ENCODE measurements at places on chromosomes 7 and 10. TPM values are rescaled to one million over a fixed set of nuclear protein-coding genes. Genes with fewer than 3 reads are reported as not detected.
A peak's percentile ranks its signal among the peaks of the same experiment; 100 is the strongest.

- H3K36me3 ChIP-seq, result peaks cover 33% of the 10 kb centered on the region
- no peaks in the 10 kb centered on the region for H3K4me1 ChIP-seq
- no peak overlapping the region for H3K4me3 ChIP-seq
- no peak overlapping the region for H3K27ac ChIP-seq
Measured at GRCh38 chr7:88205179-88205578, 14.7 kb downstream of the SRI start.

DNA sequence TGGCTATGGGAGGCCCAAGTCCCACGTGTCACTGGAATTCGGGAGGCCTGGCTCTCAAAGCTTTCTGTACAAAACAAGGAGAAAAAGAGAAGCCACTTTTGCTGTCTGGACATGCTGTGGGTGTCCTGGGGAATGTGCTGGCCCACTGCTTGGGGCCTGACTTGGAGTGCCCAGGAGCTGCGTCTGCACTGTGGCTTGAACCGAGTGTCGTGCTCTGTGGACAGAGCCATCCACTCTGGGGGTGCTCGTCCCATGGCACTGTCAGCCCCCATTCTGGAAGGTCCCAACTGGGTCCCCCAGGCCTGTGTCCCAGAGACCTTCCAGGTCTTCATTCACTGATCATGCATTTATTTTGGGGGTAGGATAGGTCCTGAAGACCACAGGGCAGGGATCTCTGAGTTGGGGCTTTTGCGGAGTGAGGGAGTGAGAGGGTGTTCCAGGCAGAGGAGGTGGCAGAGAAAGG is 138.0 kb downstream of the LHPP start:
- H3K4me1 ChIP-seq, result no peaks in the 10 kb centered on the region
- H3K36me3 ChIP-seq, result no peaks in the 10 kb centered on the region
- H3K27ac ChIP-seq, result no peak overlapping the region
- no peaks in the 10 kb centered on the region for H3K27me3 ChIP-seq
- DNase-seq, result no peak
- no peak overlapping the region for H3K4me3 ChIP-seq

DNA sequence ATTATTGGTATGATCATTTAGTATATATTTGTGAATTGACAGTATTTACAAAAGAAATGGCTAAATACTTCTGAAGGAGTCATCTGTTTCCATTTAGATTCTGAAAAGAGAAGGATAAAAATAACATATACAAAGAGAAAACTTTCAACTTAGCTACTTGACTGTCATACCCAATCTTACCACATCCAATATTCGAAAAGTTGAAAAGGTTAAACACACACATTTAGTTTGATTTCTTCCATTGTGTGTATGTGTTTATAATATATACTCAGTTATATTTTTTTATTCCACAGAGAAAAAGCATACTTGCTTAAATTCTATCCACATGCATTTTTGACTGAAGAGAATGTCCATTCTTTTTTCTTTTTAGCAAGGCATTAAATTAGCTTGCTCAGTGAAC is 470.7 kb downstream of the TFEC start:
- H3K4me3 ChIP-seq, result no peak overlapping the region
- H3K27ac ChIP-seq, result no peak overlapping the region

DNA sequence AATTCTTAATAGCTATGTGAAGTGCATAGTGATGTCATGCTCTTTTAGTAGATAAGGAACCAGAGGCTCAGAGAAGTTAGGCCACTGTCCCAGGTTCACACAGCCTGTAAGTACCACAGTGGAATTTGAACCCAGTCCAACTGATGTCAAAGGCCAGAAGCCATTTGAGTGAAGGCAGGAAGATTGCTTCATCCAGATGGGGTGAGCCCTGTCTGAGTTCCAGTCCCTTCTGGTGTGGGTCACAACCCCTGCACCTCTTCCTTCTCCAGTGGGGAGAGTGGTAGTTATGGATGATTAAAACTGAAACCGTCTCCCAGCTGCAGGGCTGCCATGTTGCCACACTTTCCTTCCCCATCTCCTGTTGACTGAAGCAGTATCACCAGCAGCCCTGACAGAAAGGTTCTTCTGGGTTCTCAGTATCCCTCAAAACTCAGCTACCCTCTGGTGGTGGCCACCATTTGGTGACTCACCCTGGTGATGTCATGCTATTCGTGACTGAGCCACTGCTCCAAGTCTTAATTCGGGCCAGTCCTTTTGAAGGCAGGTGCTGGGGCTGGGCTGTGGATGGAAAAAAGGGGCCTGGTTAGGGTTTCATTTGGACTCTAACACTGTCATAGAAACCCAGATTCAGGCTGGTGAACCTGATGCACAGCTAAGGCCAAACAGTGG is 1.5 kb upstream of the C10orf95 start:
- H3K27me3 ChIP-seq, result no peaks in the 10 kb centered on the region
- H3K27ac ChIP-seq, result no peak overlapping the region
- no peak overlapping the region for H3K4me3 ChIP-seq
- no peaks in the 10 kb centered on the region for H3K36me3 ChIP-seq
- no peak for DNase-seq
- H3K4me1 ChIP-seq, result peaks cover 3% of the 10 kb centered on the region

DNA sequence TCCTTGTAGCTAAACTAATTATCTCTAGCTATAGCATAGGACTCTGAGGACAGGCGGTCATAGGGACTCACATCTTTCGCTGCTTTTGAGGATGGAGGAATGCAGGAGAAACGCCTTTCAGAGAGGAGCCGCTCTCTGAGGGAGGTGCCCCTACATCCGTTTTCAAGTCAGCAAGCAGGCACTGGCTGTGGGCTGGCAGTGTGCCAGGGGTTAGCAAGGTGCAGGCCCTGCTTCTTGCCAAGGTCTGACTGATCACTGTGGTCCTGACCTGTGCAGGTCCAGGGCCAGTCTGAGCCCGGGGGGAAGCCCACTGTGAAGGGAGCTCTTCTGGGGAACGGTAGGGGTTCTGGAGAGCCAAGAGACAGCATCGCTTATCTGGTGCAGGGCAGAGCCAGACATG is 89.4 kb downstream of the SH3PXD2A start:
- no peaks in the 10 kb centered on the region for H3K27me3 ChIP-seq
- H3K27ac ChIP-seq, result peak overlapping the region; percentile 79
- no peak overlapping the region for H3K4me3 ChIP-seq
- no peak for DNase-seq
- H3K36me3 ChIP-seq, result no peaks in the 10 kb centered on the region
- peaks cover 45% of the 10 kb centered on the region for H3K4me1 ChIP-seq

DNA sequence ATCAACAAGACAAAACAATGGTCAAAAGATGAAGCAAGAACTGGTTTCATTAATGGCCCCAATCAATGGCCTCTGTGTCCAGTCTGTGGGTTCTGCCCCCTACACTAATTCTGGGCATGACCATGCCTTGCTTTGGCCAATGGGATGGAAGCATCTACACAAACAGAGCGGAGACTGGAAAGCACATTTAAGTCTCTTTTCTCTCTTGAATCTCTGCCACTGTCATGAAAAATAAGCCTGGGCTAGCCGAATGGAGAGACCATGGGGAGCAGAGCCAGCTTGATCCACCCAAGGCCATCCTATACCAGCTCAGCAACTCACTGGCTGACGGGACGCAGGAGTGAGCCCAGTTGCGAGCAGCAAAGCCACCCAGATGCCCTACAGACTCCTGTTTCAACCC is 30.9 kb downstream of the ANKRD16 start:
- H3K4me3 ChIP-seq, result no peak overlapping the region
- DNase-seq, result no peak
- H3K36me3 ChIP-seq, result no peaks in the 10 kb centered on the region
- H3K4me1 ChIP-seq, result peaks cover 8% of the 10 kb centered on the region
- no peak overlapping the region for H3K27ac ChIP-seq
- no peaks in the 10 kb centered on the region for H3K27me3 ChIP-seq

DNA sequence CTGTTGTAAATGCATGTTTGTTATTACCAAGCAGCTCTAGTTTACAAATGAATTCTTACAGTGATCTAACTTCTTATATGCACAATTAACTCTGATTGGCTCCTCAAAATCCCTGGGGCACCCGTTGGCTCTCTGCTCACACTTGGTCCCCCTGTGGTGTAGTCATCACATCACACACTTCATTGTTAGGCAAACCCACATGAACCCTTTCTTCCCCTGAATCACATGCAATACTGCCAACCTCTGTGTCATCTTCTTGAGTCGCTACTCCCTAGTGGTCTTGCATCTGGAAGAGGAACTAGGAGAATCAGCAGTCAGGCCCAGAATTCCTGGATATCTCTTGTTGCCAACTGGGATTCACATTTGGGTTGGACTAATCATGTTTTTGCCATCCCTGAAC is 73.1 kb downstream of the CD36 start:
- H3K4me3 ChIP-seq, result no peak overlapping the region
- H3K27ac ChIP-seq, result no peak overlapping the region
- no peaks in the 10 kb centered on the region for H3K36me3 ChIP-seq
- peaks cover 3% of the 10 kb centered on the region for H3K27me3 ChIP-seq
- H3K4me1 ChIP-seq, result no peaks in the 10 kb centered on the region
- DNase-seq, result no peak

DNA sequence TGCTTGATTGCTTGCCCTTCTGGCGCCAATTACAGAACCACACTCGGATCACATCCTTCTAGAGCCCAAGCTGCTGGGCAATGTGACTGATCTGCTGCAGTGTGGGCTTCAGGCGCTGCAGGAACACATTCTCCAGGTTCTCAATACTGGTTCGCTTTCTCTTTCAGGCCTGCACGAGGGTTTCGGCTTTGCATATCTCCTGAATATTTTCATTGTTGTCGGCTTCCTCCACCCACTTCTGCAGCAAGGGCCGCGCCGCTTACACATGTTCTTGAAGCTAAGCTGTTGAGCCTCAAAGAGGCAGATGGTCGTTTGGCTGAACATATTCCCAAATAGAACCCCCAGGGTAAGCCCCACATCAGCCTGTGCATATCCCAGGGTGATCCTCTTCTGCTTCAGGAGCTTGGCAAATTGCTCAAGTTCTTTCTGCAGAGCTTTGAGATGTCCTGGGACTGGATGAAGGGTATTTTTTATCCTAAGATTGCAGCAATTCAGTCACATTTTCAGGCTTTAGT is 64.6 kb downstream of the HERC4 start:
- H3K36me3 ChIP-seq, result peaks cover 6% of the 10 kb centered on the region
- no peaks in the 10 kb centered on the region for H3K27me3 ChIP-seq
- H3K4me3 ChIP-seq, result no peak overlapping the region
- H3K4me1 ChIP-seq, result no peaks in the 10 kb centered on the region
- H3K27ac ChIP-seq, result no peak overlapping the region

DNA sequence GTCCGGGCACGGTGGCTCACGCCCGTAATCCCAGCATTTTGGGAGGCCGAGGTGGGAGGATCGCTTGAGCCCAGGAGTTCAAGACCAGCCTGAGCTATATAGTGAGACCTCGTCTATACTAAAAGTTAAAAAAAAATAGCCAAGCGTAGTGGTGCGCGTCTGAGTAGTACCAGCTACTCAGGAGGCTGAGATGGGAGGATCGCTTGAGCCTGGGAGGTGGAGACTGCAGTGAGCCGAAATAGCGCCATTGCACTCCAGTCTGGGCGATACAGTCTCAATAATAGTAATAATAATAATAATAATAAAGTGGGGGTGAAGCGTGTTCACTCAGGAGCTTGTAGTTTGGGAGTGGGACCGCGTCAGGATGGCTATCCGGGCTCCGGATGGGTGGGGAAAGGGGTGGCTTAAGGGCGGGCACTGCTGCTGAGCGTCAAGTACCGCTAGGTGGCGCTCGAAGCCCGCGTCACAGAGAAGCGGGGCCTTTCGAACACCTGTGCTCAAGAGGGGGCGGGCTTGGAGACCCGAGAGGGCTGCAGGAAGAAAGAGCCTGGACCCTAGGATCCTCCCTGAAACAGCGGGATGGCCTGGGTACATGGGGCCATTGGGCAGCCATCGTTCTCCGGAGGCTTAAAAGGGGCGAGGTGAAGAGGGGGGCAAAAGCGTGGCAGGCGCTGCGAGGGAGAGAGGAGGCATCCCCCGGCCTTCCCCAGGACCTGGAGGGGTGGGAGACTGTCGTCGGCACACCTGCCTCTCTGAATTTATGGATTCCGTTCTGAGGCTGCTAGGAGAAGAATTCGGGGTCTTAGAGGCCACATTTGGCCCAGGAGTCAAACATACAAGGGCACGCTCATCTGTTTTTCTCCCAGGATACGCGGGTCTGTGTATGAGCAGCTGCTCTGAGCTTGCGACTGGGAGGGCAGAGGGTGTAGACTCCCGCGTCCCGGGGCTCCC is 14.5 kb downstream of the LBX1 start:
- no peaks in the 10 kb centered on the region for H3K36me3 ChIP-seq
- H3K27me3 ChIP-seq, result peaks cover 71% of the 10 kb centered on the region
- no peak overlapping the region for H3K4me3 ChIP-seq
- no peak overlapping the region for H3K27ac ChIP-seq
- DNase-seq, result peak; percentile 44

- no peaks in the 10 kb centered on the region for H3K27me3 ChIP-seq
- H3K4me1 ChIP-seq, result no peaks in the 10 kb centered on the region
- H3K36me3 ChIP-seq, result no peaks in the 10 kb centered on the region
Measured at GRCh38 chr7:68155676-68156075, 1159.0 kb downstream of the TYW1 start.

GRCh38 chr7:4796453-4796852 is 21.0 kb downstream of the AP5Z1 start:
- H3K27me3 ChIP-seq, result no peaks in the 10 kb centered on the region
- no peak for DNase-seq
- no peaks in the 10 kb centered on the region for H3K4me1 ChIP-seq
- H3K36me3 ChIP-seq, result peaks cover 4% of the 10 kb centered on the region
- H3K27ac ChIP-seq, result no peak overlapping the region

DNA sequence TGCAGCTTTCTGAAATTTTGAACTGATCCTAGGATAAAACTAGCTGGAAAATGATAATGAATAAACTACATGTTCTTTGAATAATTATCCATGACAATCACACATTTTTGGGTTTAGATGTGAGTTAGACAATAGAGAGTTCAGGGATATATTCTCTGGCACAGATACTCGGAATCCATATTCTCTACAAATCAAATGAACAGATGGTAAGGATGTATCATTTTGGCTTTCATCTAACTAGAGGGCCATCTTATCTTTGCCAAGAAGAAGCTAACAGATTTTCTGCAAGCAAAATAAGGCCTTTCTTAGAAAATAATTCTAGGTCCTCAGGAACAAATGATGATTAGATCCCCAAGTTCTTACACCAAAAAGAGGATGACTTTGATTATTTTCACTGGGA is 355.9 kb upstream of the C7orf33 start:
- no peaks in the 10 kb centered on the region for H3K4me1 ChIP-seq
- no peak for DNase-seq
- H3K4me3 ChIP-seq, result no peak overlapping the region
- no peaks in the 10 kb centered on the region for H3K27me3 ChIP-seq
- H3K27ac ChIP-seq, result no peak overlapping the region

Gene KIAA1217
- 0.83 TPM for polyA plus RNA-seq

Gene SPDYE2B
- polyA plus RNA-seq, result not detected

Gene PRF1
- not detected for polyA plus RNA-seq

Gene RTKN2
- 0.48 TPM for polyA plus RNA-seq

Gene GARIN1A
- polyA plus RNA-seq, result 0.65 TPM

Gene FGFBP3
- 0.11 TPM for polyA plus RNA-seq

Gene PKD1L1
- polyA plus RNA-seq, result 7.9 TPM
